ENCODE measurements at places on chromosomes 5 and 9.

DNA sequence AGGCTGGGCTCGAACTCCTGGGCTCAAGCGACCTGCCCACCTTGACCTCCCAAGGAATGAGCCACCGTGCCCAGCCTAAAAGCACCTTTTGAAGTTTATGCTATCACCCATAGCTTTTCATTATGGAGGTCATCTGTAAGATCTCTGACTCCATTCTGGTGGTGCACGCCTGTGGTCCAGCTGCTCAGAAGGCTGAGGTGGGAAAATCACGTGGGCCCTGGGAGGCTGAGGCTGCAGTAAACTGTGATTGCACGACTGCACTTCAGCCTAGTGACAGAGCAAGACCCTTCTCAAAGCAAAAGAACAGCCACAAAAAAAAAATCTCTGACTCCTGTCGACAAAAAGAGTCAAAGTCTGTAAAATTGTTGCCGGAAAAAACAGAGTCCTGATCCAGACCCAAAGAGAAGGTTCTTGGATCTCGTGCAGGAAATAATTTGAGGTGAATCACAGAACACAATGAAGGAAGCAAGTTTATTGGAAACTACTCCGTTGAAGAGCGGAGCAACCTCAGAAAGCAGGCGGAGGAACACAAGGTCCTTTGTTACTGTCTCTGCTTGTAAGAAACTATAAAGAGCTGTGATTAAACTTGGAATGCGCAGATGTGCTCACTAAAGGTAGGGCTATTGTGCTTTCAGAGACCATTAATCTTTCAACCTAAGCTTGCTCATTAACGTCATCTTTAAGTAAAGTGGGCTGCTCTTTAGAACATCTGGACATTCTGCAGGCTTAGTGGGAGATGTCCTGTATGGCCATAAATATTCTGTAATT is 2.0 kb upstream of the HAUS6 start:
- no peak for DNase-seq

- no peak for DNase-seq
Measured at GRCh38 chr9:76292658-76293057, 101.6 kb downstream of the RFK start.

- DNase-seq = no peak
Measured at GRCh38 chr9:36174731-36175130, 5.5 kb downstream of the CCIN start.

GRCh38 chr9:10268531-10269485 is 344.0 kb downstream of the PTPRD start:
- DNase-seq = no peak

- DNase-seq = no peak
Measured at GRCh38 chr9:112726428-112726827, 8.5 kb upstream of the INIP start.

GRCh38 chr9:68536876-68537615 is 3.6 kb downstream of the TMEM252 start:
- no peak for DNase-seq

- DNase-seq = no peak
Measured at GRCh38 chr5:32264957-32265572, 47.7 kb downstream of the MTMR12 start.

GRCh38 chr9:15370466-15371447 is 51.9 kb upstream of the SNAPC3 start:
- DNase-seq = no peak

- no peak for DNase-seq
Measured at GRCh38 chr9:106707738-106708474, 155.1 kb upstream of the ZNF462 start.

GRCh38 chr5:170135796-170136490 is 30.2 kb downstream of the FOXI1 start:
- DNase-seq = no peak

GRCh38 chr5:25255128-25255527 is 610.4 kb upstream of the CDH10 start:
- no peak for DNase-seq

DNA sequence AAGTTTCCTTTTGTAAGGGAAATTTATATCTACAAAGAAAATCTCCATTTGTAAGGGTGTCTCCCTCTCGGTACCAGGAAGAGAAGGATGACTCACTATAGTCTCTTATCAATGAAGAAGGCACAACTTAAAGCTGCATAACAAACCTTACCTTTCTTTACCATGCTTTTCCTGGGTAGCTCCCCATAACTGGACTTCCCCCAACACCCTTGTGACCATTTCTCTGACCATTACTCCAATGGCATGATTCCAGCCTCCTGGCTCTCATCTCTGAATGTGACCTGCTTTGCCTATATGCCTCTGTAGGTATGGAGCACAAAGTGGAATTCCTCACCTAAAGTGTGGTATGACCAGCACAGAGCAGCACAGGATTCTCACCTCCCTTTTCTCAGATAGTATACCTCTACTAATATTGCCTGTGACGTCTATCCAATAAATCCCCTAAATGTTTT is 62.8 kb downstream of the GNA14 start:
- no peak for DNase-seq

- no peak for DNase-seq
Measured at GRCh38 chr9:71003346-71003745, 118.1 kb downstream of the TRPM3 start.

GRCh38 chr9:120924698-120925534 is 1.7 kb downstream of the TRAF1 start:
- DNase-seq = no peak

GRCh38 chr9:137428841-137429545 is 5.8 kb downstream of the NOXA1 start:
- DNase-seq = no peak

- no peak for DNase-seq
Measured at GRCh38 chr5:177393990-177394389, 6.5 kb downstream of the PFN3 start.

GRCh38 chr5:57871496-57871895 is 388.9 kb upstream of the ACTBL2 start:
- DNase-seq = no peak
